NCI-H1694 (cell line): ENCODE measurements at places on chromosomes 11 and 22.

DNA sequence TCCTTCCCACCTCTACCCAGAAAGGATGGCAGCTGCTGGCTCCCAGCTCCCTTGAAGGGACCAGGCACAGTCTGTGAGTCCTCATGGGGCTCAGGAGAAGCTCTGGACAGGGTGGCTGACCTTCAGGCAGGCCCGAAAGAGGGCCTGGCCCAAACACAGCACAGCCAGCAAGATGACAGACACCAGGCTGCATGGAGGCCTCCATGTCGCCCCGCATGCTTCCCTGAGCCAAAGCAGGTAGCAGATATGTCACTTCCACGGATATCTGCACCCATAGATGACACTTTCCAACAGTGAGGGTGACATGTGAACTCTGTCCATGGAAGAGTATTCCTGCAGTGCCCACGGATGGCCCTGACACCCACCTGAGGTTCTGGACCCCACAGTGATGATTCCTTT lies 18.4 kb downstream of the EIF1AD start:
- no peak for DNase-seq

DNA sequence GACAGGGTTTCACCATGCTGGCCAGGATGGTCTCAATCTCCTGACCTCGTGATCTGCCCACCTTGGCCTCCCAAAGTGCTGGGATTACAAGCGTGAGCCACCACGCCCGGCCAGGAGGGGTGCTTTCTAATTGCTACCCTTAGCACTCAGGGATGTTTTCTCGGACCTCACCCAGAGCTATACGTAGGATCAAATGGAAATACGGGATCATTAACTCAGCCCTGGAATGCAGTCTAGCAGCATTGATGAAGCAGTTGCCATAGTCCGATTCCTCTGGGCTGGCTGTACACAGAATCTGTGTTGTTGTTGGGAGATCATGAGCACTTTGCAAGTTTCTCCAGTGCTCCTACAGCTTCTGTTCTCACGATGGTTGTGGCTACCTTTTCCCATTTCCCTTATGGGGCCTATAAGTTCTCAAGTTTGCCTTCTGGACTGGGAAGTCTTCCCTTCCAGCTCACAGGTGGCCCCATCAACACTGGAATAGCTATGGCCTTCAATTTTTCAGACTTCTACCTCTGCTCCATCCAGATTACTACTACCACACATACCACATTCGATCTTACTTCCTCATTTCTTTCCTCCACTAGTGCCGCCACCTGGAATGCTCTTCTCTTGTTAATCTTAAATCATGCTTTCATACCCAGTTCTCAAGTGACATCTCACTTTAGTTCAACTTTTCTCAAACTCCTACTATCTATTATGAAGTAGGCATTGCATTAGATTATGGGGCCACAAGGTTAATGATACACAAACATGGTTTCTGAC lies 16.1 kb upstream of the PCF11 start:
- no peak for DNase-seq

DNA sequence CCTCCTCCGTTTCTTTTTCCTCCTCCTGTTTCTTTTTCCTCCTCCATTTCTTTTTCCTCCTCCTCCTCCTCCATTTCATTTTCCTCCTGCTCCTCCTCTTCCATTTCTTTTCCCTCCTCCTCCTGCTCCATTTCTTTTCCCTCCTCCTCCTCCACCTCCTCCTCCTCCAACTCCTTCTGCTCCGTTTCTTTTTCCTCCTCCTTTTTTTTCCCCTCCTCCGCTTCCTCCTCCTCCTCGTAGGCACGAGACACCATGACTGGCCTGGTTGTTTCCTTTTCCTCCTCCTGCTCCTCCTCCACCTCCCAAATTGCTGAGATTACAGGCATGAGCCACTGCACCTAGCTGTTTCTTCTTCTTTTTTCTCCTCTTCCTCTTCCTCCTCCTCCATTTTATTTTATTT lies 25.6 kb upstream of the DRICH1 start:
- DNase-seq = no peak

DNA sequence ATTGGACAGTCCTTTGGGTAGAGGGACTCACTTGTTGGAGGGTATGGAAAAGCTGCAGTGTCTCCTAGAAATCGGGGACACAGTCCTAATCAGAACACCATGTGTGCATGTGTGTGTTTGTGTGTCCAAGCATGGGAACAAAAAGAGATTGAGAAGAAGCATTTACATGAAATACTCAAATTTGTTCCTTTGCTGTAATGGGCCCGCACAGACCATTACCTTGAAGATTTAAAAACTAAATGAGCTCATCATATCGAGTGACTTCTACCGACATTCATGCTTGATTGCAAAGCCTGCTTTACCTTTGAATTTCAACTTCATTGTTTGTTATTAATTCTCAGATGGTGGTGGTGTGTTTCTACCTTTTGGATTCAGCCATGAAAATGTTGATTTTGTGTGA lies 106.9 kb downstream of the ZBTB16 start:
- DNase-seq = no peak

GRCh38 chr11:118877487-118878162 lies 6.1 kb upstream of the CXCR5 start:
- DNase-seq = no peak

- DNase-seq = no peak
These were observed 9.6 kb downstream of the GRIK4 start for GRCh38 chr11:120521176-120521575.

- no peak for DNase-seq
These were observed 1253.9 kb downstream of the BRD1 start for GRCh38 chr22:48573766-48574165.

DNA sequence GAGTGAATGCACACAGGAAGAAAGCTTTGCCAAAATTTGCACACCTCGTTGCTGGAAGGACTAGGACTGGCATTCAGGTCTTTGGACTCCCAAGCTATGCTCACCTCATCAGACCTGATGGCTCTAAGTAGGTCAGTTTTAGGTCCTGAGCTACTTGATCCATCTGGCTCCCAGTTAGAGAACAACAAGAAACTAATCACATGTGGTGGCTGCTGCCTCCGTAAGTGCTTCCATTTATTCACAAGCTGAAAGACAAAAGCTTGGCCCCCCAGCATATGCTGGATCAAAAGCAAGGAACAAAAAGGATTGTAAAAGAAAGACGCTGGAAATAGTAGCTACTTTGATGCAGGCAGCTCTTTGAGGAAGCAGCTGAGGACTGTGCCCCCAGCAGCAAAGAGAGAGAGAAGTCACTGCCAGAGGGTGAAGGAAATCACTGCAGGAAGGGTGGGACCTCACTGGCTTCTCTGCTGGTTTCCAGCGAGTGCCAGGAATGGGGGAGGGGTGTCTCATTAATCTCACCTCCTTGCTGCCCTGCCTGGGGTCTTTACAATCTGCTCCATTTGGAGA lies 268.9 kb downstream of the KIRREL3 start:
- no peak for DNase-seq

- DNase-seq = no peak
These were observed 15.0 kb downstream of the DENND5A start for GRCh38 chr11:9250139-9250582.

GRCh38 chr22:19412478-19412877 lies 19.1 kb downstream of the HIRA start:
- DNase-seq = no peak

DNA sequence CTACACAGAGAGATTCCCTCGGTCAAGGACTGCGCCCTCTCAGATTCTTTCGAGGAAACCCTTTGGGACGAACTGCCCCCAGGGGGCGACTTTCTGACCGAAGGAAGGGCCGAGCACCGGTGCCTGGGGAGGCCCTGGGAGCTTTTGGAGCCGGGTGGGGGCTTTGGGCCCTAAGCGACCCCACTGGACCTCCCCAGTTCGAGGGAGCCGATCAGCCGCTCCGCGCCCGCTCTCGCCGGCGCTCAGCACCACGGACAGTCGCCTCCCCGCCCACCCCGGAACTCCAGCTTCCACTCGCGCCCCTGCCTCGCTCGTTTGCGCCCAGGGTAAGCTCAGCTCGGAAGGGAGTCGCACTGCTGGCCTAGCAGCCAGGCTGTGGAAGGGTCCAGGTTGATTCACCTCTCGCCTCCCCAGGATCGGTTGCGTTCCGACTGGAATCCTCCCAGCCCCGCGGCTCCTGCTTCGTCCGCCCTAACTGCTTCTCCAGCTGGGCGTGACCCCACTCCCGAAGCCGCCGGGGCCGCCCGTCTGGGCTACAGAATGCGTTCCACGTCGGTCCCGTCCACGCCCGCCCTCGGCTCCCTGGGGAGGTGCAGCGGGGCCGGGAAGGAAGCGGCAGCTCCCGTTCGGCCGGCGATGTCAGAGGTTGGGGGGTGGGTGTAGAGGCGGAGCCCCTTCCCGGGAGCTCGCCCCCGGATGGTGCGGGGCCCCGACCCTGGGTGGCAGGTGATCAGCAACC lies 428 bp downstream of the SCN3B start:
- DNase-seq = no peak

DNA sequence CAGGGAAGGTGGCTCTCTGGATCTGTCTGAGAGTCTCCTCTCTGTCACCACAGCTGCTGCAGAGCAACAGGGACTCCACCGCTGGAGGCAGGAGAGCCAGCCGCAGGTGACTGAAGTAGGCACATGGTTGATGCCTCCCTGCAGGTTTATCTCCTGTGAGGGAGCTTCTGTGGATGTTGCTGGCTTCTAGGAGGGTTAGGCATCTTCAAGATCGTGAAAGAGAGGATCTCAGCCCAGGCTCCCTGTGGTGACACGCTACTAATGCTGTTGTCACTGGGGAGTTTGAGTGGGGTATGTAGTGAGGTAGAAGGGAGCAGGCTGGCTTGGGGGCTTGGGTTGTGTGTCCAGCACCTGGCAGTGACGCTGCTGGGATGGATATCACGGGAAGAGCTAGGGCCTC lies 34.1 kb downstream of the DAGLA start:
- no peak for DNase-seq

DNA sequence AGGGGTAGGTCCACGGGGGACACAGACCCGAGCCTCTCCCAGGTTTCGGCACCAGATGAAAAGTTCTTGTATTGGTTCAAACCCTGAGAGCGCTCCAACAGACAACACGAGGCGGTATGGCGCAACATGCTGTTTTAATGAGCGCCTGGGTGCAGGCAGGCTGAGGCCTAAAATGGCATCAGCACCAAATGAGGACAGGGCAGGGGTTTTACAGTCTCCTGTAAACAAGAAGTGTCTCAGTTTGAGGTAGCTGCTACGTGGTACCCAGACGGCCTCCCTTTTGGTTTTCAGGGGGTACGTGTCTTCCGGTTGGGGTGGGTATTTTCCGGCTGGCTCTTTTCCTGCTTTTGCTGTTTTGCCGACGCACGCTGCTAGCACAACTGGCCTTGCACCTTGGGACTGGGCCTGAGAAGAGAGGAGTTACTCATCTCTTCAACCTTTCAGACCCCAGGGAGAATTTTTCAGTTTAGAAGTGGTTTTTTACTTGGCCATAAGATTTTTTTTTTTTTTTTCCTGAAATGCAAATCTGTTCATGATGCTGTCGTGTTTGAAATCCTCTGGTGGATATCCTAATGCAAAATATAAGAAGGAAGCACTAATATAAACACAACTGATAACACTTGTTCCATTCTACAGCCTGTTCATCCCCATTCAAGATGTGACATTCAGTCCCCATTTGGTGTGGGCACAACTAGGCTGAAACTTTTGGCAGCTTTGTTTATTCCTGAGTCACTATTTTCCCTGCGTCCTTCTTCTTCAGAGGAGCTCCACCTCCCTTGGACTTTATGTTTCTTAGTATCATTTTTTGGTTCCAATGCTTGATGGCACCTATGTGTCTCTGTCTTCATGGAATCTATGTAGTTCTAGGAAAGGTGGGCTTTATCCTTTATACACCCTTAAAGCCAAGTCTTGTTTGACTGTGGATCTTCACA lies 6.5 kb downstream of the PPFIBP2 start:
- DNase-seq = no peak

GRCh38 chr22:17957693-17958092 lies 66.7 kb downstream of the MICAL3 start:
- DNase-seq = no peak

DNA sequence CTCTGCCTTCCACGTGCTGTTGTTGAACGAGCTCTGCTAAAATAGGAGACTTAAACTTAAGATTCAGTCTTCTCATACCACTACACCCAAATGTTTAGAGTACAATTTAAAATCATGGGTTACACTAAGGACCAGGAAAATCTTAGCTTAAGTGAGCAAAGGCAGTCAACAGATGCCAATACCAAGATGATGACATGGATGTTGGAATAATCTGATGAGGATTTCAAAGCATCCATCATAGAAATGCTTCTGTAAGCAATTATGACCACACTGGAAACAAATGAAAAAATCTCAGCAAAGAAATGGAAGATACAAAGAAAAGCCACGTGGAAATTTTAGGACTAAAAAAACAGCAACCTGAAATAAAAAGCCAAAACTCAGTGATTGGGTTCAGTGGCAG lies 109.8 kb downstream of the ATXN10 start:
- no peak for DNase-seq

- no peak for DNase-seq
These were observed 110.6 kb downstream of the TP53I11 start for GRCh38 chr11:44840085-44840478.

- no peak for DNase-seq
These were observed 391.6 kb upstream of the CCDC90B start for GRCh38 chr11:83677730-83678129.

- no peak for DNase-seq
These were observed 32.3 kb downstream of the ATP6V1E1 start for GRCh38 chr22:17596226-17596625.

GRCh38 chr22:19706661-19707151 lies 7.6 kb upstream of the SEPTIN5 start:
- DNase-seq = no peak

GRCh38 chr11:74276581-74276980 lies 34.9 kb downstream of the P4HA3 start:
- DNase-seq = no peak

DNA sequence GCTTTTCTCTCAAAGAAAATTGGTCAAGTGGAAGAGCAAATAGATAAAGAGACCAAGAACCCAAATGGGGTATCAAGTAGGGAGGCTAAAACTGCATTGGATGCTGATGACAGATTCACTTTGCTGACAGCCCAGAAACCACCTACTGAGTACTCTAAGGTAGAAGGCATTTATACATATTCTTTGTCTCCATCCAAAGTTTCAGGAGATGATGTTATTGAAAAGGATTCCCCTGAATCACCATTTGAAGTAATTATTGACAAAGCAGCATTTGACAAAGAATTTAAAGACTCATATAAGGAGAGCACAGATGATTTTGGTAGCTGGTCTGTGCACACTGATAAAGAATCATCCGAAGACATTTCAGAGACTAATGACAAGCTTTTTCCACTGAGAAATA lies 37.7 kb downstream of the RTN3 start:
- DNase-seq = no peak

DNA sequence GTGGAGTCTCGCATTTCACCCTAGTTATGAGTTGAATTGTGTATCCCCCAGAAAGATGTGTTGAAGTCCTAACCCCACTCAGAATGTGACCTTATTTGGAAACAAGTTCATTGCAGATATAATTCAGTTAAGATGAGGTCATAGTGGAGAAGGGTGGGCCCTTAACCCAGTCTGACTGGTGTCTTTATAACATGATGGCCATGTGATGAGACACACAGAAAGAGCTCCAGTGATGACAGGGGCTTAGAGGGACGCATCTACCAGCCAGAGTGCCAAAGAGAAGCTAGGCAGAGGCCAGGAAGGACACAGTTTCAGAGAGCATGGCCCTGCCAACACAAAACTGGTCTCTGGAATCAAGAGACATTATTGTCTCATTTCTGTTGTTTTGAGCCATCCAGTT lies 50.3 kb downstream of the LARGE1 start:
- no peak for DNase-seq
